HCT116 (cell line): ENCODE measurements at places on chromosomes 6 and 20. TPM values are rescaled to one million over a fixed set of nuclear protein-coding genes. Genes with fewer than 3 reads are reported as not detected.

Gene PNPLA1
- total RNA-seq, result 0.10 TPM

Gene C20orf144
- total RNA-seq, result 0.37 TPM

Gene CLVS2
- not detected for total RNA-seq

Gene SNPH
- 3.2 TPM for total RNA-seq

Gene TRIM38
- 9.6 TPM for total RNA-seq

Gene HLA-DOA
- total RNA-seq, result 0.39 TPM

DNA sequence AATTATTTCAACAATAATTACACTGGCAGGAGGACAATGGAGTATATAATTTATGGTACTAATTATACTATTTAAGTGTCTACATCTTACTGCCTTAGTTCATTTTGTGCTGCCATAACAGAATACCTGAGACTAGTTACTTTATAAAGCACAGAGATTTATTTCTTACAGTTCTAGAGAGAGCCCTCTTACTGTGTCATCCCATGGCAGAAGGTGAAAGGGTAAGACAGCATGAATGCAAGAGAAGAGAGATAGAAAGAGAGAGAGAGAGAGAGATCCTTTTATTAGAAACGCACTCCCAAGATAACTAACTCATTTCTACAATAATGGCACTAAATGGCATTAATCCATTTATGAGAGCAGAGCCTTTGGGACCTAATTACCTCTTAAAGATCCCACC, 314.7 kb downstream of the EPM2A start:
- no peaks in the 10 kb centered on the region for H3K36me3 ChIP-seq
- H3K4me1 ChIP-seq, result no peaks in the 10 kb centered on the region
- no peak overlapping the region for H3K27ac ChIP-seq

GRCh38 chr6:27188885-27189418, 58.5 kb upstream of the PRSS16 start:
- peaks cover 2% of the 10 kb centered on the region; the same call in 1 of the 2 replicates for H3K4me1 ChIP-seq
- peak overlapping the region; percentile 62 for H3K4me3 ChIP-seq
- peak overlapping the region; percentile 61 for H3K27ac ChIP-seq

GRCh38 chr6:2738373-2738979, 12.2 kb downstream of the MYLK4 start:
- DNase-seq, result peak; percentile 41
- no peaks in the 10 kb centered on the region for H3K36me3 ChIP-seq
- no peaks in the 10 kb centered on the region for H3K4me1 ChIP-seq
- H3K27ac ChIP-seq, result no peak overlapping the region
- no peaks in the 10 kb centered on the region for H3K27me3 ChIP-seq

GRCh38 chr6:158381214-158381613, 68.9 kb downstream of the TULP4 start:
- DNase-seq, result no peak
- H3K27me3 ChIP-seq, result no peaks in the 10 kb centered on the region
- no peaks in the 10 kb centered on the region for H3K4me1 ChIP-seq
- H3K4me3 ChIP-seq, result no peak overlapping the region
- no peaks in the 10 kb centered on the region for H3K36me3 ChIP-seq

GRCh38 chr6:131101911-131102680, 33.2 kb upstream of the AKAP7 start:
- H3K36me3 ChIP-seq, result no peaks in the 10 kb centered on the region
- no peaks in the 10 kb centered on the region for H3K27me3 ChIP-seq
- H3K4me1 ChIP-seq, result no peaks in the 10 kb centered on the region
- H3K27ac ChIP-seq, result no peak overlapping the region
- DNase-seq, result no peak

DNA sequence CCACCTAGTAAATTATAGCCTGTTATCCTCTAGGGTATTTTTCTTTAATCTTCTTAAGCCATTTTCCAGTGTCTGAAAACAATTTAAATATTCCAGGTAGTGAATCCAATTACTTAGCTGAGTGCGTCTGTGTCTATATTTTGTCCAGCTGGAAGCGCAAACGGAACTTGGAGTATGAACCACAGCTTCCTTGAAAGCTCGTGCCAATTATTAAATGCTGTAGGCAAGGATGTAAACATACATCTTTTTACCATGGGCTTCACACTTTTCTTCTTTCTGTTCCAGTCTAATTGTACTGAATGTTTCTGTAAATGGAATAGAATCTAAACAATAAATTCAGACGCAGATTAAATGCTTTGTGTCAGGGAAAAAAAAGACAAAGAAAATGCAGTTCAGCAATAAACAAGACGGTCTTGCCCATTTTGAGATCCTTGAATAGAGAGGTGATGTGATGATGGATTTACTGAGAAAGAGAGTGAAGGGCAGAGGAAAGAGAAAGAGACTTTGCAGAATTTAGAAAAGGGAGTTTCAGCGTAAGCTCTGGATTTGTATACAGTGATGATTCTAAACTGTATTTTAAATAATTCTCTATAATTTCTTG, 1.9 kb downstream of the PLCB1 start:
- H3K36me3 ChIP-seq, result no peaks in the 10 kb centered on the region
- H3K27me3 ChIP-seq, result no peaks in the 10 kb centered on the region
- H3K4me1 ChIP-seq, result peaks cover 5% of the 10 kb centered on the region

DNA sequence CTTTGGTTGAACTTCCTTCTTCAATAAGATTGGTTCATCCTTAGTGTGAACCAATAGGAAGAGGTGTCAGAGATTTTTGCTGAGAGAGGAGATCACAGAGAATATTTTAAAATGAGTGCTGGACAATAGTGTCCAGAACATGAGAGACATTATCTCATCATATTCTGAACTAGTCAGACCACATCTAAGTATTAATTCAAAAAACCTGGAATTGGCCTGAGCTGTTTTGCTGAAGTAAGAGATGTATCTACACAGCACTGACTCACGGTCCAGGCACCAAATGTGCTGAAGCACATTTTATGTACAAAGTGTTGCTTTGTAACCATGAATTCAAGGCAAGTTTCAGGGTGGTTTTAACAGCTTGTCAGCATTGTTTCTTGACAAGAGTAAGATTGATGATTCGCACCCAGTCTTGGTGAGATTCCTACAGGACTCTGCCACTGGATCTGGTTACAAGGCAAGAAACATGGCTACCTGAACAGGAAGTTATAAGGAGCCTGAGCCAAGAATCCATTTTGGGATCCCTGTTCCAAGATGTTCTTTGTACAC, 178.2 kb upstream of the HEY2 start:
- H3K4me3 ChIP-seq, result no peak overlapping the region
- DNase-seq, result no peak
- no peaks in the 10 kb centered on the region for H3K4me1 ChIP-seq
- H3K27me3 ChIP-seq, result peaks cover 47% of the 10 kb centered on the region

GRCh38 chr6:127423921-127424320, 35.3 kb downstream of the KIAA0408 start:
- no peaks in the 10 kb centered on the region for H3K4me1 ChIP-seq
- H3K4me3 ChIP-seq, result no peak overlapping the region
- H3K36me3 ChIP-seq, result no peaks in the 10 kb centered on the region
- no peaks in the 10 kb centered on the region for H3K27me3 ChIP-seq
- H3K27ac ChIP-seq, result no peak overlapping the region

- no peak for DNase-seq
- H3K4me3 ChIP-seq, result no peak overlapping the region
Observed at GRCh38 chr20:56570832-56571231, 37.8 kb downstream of the FAM209B start.

- no peaks in the 10 kb centered on the region for H3K27me3 ChIP-seq
- no peaks in the 10 kb centered on the region for H3K4me1 ChIP-seq
- no peak overlapping the region for H3K27ac ChIP-seq
- no peak overlapping the region for H3K4me3 ChIP-seq
Observed at GRCh38 chr6:144223686-144224085, 61.4 kb upstream of the UTRN start.

DNA sequence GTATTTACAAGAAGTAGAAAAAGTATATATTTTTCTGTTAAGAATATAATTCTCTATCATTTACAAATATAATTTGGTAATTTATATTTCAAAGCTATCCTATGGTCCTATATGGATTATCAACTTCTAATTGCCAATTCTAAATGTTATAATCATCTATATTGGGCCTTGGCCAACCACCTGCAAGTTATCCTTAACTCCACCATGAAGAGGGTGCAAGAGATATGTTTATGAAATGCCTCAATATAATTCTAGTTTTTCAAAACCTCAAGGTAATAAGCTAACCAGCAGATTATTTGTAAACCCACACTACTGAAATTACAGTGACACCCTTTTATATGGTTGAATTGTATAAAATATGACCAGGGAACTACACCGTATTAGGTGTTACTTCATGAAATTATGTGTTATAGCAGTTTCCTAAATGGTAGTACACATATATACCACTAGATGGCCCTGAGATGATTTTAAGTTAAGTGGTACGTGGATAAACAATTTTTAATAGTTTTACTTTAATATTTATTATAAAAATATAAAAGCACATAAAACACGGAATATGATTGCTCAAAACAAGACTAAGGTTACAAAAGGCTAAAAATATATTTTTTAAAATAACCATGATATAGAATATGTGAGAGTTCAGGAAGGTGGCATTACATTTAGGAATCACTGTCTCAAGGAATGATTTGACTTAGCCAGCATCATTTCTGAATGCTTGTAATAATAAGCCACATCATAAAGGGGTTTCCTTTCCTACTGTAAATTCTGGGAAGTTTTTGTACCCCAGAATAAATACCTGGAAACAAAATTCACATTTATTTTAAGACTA, 9.8 kb upstream of the PNISR start:
- peaks cover 3% of the 10 kb centered on the region; the same call in 1 of the 2 replicates for H3K36me3 ChIP-seq
- no peaks in the 10 kb centered on the region for H3K27me3 ChIP-seq
- no peak overlapping the region for H3K27ac ChIP-seq
- no peaks in the 10 kb centered on the region for H3K4me1 ChIP-seq
- DNase-seq, result peak; percentile 24

GRCh38 chr6:18165751-18166150, 10.5 kb downstream of the KDM1B start:
- no peaks in the 10 kb centered on the region for H3K4me1 ChIP-seq
- H3K4me3 ChIP-seq, result no peak overlapping the region
- no peak overlapping the region for H3K27ac ChIP-seq
- H3K36me3 ChIP-seq, result peaks cover 2% of the 10 kb centered on the region
- no peaks in the 10 kb centered on the region for H3K27me3 ChIP-seq
- no peak for DNase-seq

DNA sequence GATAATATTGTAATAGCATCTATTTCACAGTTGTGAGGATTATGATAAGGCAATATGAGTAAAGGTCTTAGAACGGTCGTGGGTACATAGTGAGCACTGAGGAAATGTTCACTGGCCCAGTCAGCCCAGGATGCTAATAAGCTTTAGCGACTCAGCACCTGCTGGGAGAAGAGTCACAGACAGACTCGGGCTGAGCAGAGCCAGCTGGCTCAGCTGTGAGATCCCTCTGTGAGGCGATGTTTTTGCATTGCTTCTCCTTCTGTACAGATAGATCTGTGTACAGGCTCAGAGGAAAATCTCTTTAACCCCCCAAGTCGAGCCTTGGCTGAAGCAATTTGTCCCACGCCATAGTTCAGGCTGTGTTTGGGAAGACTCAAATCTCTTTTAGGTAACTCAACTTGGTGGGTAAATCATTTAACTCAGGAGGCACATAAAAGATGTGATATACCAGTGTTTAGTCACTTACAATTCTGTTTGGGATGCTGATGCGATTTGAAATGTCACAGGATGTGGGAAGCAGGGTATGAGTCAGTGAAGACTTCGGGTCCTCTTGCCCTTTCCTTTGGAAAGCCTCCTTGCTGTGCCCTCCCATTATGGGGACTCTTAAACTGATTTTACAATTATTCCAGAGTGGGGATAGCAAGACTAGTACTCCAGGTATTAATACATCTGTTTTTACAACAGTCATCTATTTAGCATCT, 53.1 kb downstream of the PHACTR1 start:
- H3K4me1 ChIP-seq, result no peaks in the 10 kb centered on the region
- H3K36me3 ChIP-seq, result no peaks in the 10 kb centered on the region
- H3K4me3 ChIP-seq, result no peak overlapping the region
- DNase-seq, result no peak
- H3K27me3 ChIP-seq, result peaks cover 37% of the 10 kb centered on the region; the same call in 1 of the 2 replicates

GRCh38 chr6:124823240-124824111, 138.8 kb upstream of the RNF217 start:
- H3K4me1 ChIP-seq, result no peaks in the 10 kb centered on the region
- H3K27me3 ChIP-seq, result peaks cover 54% of the 10 kb centered on the region
- H3K4me3 ChIP-seq, result no peak overlapping the region

DNA sequence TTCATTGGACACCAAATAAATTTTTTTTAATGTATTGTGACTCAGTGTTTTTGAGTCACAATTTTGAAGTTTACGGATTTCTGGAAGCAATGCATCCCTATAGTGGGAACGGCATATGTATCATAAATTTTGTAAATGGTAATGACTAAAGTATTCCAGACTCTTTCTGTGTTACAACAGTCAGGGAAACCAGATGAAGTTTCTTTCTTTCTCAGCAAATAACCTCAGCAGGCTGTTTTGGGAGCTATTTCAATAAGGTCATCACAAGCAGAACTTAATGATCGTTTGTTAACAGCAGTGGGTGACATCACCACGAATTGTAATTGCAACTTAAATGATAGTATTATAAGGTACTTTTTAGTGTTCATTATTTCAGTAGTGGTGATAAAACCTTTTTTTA, 52.0 kb downstream of the HIVEP1 start:
- no peaks in the 10 kb centered on the region for H3K4me1 ChIP-seq
- no peak overlapping the region for H3K4me3 ChIP-seq
- no peak overlapping the region for H3K27ac ChIP-seq
- no peaks in the 10 kb centered on the region for H3K36me3 ChIP-seq

- H3K4me3 ChIP-seq, result no peak overlapping the region
- H3K27ac ChIP-seq, result no peak overlapping the region
- no peaks in the 10 kb centered on the region for H3K36me3 ChIP-seq
- no peak for DNase-seq
Observed at GRCh38 chr20:57103146-57103800, 163.2 kb downstream of the BMP7 start.

DNA sequence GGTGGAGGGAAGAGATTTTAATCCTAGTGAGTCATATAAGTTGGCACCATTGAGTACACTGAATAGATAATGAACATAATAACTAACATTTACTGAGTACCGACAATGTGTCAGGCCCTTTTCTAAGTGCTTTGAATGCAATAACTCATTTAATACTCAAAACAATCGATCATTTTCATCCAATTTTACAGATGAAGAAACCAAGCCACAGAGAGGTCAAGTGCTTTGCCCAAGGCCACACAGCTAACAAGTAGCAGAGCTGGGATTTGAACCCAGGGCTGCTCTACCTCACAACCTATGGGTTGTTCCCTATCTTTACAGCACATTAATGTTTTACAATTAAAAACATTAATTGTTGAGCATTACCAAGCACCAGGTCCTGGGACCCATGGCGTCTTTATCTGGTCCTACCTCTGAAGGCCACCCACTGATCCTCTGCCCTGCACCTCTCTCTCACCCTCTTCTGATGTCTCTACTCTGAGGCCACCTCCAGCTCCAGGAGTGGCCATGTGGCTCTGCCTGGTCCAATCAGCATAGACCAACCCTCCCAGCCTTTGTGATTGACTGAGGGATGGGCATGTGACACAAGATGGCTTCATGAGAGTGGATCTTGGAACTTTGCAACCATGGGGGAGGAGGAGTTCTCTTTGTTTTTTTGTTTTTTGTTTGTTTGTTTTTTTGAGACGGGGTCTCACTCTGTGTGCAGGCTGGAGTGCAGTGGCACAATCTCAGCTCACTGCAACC, 83.9 kb downstream of the KCNB1 start:
- no peak for DNase-seq
- H3K4me3 ChIP-seq, result no peak overlapping the region
- peaks cover 4% of the 10 kb centered on the region; the same call in 1 of the 2 replicates for H3K27me3 ChIP-seq
- no peaks in the 10 kb centered on the region for H3K36me3 ChIP-seq
- H3K27ac ChIP-seq, result no peak overlapping the region

GRCh38 chr6:114051031-114051430, 80.1 kb upstream of the HDAC2 start:
- no peak overlapping the region for H3K27ac ChIP-seq
- H3K4me1 ChIP-seq, result peaks cover 5% of the 10 kb centered on the region; the same call in 1 of the 2 replicates
- no peak overlapping the region for H3K4me3 ChIP-seq
- DNase-seq, result no peak

- H3K4me3 ChIP-seq, result no peak overlapping the region
- no peaks in the 10 kb centered on the region for H3K36me3 ChIP-seq
- DNase-seq, result no peak
- no peaks in the 10 kb centered on the region for H3K27me3 ChIP-seq
Observed at GRCh38 chr6:25769983-25770382, 15.4 kb downstream of the SLC17A4 start.
